ENCODE measurements at places on chromosomes 7 and 10.
A peak's percentile ranks its signal among the peaks of the same experiment; 100 is the strongest.

DNA sequence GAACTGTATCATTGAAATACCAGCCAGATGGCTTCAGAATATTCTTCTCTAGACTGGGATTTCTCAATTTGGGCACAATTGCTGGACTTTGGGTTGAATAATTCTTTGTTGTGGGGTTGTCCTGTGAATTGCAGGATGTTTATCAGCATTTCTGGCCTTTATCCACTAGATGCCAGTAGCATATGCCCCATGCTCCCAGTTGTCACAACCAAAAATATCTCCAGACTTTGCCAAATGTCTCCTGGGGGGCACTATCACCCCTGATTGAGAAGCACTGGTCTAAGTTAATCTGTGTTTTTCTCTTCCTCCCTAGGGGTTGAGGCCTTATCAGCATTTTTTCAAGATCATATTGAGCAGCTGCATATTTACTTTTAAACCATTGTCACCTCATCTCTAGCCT, 204.9 kb upstream of the SP8 start:
- no peak for DNase-seq

DNA sequence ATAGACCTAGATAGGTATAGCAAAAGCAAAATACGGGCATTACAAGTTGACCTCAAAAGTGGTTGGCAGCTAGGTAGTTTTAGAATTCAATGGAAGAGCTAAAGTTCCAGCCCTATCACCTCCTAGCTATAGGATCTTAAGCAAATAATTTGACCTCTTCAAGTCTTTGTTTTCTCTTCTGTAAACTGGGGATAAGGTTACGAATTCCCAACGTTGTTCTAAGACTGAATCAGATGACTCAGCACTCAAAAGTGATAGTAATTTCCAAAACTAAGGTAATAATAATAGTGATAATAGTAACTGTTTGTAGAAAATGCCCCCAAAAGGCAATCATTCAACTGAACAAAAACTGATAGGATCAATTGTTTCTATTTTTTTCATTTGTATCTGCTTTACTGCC, 445.2 kb downstream of the KCNMA1 start:
- no peak for DNase-seq

DNA sequence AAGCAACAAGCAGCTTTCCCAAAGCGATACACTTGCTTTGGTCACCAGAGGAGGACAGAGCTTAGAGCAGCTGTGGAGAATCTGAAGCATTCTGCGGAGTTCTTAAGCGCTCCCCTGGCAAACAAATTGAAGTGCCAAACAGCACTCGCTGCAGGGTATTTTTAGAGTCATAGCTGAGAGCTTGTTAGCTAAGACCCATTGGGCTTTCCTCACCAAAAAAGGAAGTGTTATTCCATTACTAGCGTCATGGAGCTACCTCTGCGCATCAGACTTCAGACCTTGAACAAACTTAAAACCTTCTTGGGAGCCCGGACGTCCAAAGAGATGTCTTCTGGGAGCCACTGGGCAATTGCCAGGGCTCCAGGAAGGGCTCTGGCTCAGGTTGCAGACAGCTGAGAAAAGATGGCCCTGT, 23.2 kb upstream of the BMPR1A start:
- DNase-seq = no peak

- no peak for DNase-seq
Measured at GRCh38 chr10:131975003-131975402, 6.7 kb downstream of the BNIP3 start.

- DNase-seq = no peak
Measured at GRCh38 chr10:72329290-72330068, 25.2 kb downstream of the DNAJB12 start.

DNA sequence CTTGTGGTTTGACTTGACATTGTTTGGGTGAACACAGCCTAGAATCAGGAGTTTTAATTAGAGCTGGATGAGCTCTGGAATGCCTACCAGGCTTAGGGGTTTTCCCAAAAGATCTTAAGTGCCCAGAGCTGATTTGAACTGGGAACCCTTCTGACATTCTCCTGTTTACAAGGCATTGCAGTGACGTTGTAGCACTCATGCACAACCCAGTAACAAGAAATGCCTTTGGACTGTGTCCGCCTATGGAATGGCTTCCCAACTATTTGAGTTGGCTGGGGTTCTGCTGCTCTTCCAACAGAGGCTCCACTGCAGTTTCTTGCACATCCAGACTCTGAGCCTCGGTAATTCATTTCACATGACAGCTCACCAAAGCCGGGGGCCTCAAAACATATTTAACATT, 76.7 kb upstream of the MKX start:
- peak; percentile 3 for DNase-seq

DNA sequence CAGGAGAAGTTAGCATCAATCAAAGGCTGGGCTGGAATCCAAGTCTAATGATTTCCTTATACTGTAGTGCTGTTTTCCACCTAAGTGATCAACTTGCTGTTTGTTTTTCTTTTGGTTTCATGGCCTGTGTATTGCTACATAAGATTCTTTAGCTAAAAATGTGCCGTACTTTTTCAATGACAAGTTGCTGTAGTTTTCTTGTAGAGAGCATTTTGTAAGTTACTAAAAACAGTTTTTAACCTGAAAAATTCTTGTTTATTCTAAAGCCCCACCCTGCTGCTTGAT, 1.3 kb downstream of the HELLS start:
- no peak for DNase-seq

DNA sequence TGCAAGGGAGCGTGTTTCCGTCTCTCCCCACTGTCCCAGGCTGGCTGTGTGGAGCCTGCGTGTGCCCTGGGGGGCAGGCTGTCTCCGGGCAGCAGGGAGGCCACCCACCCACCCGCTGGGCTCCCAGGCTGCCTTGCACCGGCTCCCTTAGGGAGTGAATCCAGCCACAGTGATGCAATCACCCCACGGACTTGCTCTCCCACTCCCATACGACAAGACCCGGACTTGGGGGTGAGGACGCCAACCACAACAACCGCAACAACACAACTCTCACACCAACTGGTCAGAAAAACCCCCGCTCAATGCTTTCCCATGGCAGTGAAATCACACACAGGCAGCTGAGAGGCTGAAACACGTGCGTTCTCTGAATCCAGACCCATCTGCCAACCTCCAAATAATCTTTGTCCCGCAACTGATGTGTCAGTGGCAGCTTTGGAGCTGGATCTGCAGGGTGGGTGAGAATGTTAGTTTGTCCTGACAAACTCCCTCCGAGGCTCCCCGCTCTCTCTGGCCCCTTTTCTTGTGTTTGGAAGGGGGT, 62.7 kb upstream of the DDC start:
- no peak for DNase-seq

GRCh38 chr7:16431646-16432424, 10.5 kb upstream of the CRPPA start:
- no peak for DNase-seq

- DNase-seq = no peak
Measured at GRCh38 chr7:55532150-55532917, 40.0 kb downstream of the VOPP1 start.

All from AG04450 (cell line).